Coronary artery (tissue), 2 donors: ENCODE measurements at places on chromosomes 2 and 18.

- no peak for DNase-seq
These were observed 81.4 kb downstream of the TGOLN2 start for GRCh38 chr2:85246348-85246747.

DNA sequence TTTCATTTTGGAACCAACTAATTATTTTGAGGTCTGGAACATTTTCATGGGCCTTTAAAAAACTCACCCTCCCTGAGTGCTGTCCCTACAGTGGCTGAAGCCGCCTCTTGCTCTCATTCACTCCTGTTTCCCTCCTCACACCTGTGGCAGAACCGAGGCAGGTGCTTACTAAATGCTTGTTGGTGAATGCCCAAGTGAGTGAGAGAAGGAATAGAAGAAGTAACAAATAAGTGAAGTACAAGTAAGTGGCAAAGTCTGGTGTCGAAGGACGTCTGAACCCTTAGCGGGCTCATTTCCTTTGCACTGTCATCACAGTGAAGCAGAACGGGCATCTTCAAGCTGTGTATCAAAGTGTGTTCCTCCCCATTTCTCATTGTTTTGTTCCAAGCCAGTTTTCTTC, 135.2 kb downstream of the RHBDD1 start:
- no peak for DNase-seq

DNA sequence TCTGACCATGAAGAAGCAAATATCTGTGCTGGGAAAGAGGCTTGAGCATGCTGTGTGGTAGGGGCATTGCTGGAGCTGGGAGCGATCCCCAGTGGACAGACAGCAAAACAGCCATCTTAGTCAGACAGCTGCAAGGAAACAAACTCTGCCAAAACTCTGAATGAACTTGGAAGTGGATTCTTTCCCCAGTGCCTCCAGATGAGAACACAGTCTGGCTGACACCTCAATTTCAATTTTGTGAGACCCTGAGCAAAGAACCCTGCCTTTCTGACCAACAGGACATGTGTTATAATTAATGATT, 23.2 kb upstream of the FAP start:
- DNase-seq, result no peak

DNA sequence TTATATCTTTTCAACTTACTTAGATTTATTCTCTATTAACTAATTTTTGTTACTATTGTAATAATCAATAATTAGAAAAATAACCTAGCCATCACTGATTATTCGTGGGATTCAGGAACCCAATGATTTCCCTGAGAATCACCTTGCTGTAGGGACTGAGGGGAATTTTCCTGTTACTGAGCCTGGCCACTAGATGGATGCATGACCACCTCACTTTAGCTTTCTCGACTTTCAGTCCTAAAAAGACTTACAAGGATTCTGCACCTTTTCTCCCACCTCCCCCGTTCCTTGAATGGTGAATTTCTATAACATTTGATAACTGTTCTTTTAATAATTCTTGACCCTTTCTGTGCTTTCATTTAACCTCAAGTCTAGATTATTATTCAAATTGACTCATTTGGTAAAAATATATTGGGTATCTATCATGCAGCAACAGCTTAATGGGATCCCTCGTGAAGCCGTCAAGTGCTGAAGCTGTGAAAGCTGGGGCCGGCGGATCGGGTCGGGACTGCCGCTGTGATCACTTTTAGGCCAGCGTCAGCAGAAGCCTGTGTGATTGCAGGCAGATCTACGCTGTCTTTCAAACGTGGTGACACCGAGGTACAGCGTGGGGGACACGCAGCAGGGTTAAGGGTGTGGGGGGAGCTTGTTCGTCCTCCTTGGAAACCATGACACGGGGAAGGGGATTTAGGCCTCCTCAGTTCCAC, 38.8 kb upstream of the TMEM18 start:
- DNase-seq, result no peak

DNA sequence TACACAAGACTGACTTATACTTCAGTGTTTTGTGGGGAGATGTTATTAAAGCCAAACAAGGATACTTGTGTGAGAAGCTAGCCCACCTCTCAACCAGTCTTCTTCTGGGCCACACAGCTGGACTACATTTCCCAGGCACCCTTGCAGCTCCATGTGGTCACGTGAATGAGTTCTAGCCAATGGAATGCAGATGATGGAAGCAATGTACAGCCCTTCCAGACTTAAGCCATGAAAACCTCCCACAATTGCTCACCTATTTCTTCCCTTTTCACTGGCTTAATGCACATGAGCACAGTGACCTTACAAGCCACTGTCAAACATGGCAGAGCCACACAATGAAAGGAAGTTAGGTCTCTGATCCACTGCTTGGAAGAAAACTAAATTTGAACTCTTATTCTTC, 20.4 kb upstream of the FEZ2 start:
- DNase-seq, result no peak

GRCh38 chr18:55185391-55185790, 226.1 kb upstream of the CCDC68 start:
- no peak for DNase-seq

DNA sequence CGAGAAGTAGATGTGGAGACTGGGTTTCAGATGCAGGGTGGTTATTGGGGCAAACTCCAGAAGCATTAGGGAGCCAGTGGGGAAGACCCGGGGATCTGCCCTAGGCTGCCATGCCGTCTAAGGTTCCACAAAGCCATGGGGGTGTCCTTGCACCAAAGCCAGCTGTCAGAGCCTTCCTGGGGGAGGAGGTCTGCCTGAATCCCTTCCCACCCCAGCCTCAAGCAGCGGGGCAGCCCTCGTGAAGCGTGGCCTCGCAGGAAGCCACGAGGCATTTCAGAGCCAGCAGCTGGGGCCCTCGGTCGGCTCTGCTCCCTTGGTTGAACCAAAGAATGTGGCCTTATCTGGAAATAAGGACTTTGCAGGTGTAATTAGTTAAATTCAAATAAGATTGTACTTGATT, 51.2 kb upstream of the UBE2F start:
- no peak for DNase-seq

DNA sequence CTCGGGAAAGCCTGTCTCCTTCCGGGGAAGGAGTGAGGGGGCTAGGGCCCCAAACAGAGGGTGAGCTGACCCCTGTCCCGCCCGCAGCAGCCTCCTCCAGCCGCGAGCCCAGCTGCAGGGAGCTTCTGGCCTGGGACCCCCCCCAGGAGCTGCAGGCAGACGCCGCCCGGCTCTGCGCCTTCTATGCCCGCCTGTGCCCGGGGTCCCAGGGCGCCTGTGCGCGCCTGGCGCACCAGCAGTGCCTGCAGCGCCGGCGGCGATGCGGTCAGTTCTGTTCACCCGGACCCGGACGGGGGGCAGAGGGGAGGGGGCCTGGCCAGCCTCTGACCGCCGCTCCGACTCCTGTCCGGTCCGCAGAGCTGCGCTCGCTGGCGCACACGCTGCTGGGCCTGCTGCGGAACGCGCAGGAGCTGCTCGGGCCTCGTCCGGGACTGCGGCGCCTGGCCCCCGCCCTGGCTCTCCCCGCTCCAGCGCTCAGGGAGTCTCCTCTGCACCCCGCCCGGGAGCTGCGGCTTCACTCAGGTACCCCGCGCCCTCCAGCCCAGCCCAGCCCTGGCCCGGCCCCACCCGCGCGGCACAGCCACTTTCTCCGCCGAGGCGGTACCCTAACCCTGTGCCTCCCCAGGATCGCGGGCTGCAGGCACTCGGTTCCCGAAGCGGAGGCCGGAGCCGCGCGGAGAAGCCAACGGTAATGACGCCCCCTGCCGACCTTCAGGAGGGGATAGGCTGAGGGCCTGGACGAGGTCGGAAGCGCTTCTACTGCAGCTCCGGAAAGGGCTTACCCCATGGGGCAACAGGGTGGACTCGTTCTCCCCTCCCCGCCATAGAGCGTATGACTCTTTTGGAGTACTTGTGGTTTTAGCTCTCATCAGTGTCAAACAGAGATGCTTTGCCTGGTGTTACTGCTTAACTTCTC, 2.0 kb upstream of the CHRND start:
- DNase-seq, result no peak

GRCh38 chr2:83104202-83104601, 1354.9 kb downstream of the SUCLG1 start:
- no peak for DNase-seq
